ENCODE measurements at places on chromosomes 5 and 9.

DNA sequence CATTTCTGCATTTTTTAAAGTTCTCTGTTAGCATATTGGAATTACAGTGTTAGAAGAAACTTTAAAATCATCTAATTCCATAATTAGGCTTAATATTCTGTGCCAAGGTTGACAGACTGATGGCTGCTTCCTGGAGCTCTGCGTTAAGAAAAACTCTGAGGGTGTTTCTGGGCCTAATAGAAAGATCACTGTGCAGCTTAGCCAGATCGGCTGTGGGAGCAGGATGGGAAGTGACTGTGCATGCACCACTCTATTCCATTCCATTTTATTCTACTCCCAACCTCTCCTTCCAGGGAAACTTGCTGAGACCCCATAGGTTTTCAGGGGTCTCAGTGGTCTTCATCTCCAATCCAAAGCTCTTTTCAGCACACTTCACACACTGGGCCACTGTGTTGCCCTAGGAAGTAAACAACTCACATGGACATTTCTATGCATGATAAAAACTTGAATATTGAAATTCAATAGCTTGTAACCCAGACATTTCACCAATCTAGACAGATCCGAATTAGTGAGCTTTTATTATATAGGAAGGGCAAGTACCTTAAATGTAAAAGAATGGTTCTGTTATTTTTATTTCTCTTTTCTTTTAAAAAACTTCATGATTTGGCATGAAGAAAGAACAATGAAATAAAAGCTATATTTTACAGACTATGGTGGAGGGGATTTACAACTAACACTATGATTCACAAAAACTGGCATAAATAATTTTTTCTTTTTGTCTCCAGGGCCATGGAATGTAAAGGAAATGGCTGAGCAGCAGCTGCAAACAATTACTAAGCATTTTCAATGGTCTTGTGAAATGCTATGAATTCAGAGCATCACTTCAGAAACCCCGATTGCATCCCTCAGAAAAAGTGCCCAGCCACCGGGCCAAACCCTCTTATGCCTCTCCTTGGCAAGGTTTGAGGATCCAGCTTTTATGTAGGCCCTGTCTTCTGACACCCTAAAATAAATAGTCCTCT lies 51.4 kb upstream of the DAB2 start:
- no peak for DNase-seq

- no peak for DNase-seq
These were observed 509.4 kb upstream of the C9orf72 start for GRCh38 chr9:28082671-28083070.

- DNase-seq: no peak
These were observed 532.2 kb upstream of the WWC1 start for GRCh38 chr5:167759057-167759821.

- no peak for DNase-seq
These were observed 125.8 kb downstream of the DTWD2 start for GRCh38 chr5:118862596-118862995.

- peak; percentile 23 for DNase-seq
These were observed 78.3 kb upstream of the TNFSF8 start for GRCh38 chr9:115008536-115009270.

- no peak for DNase-seq
These were observed 104.8 kb upstream of the RAD23B start for GRCh38 chr9:107178293-107178692.

- DNase-seq: no peak
These were observed 24.5 kb upstream of the LAMC3 start for GRCh38 chr9:130984521-130984920.

GRCh38 chr9:131891598-131891997 lies 151.7 kb upstream of the RAPGEF1 start:
- DNase-seq: no peak

- DNase-seq: no peak
These were observed 28.4 kb downstream of the CEL start for GRCh38 chr9:133090187-133090586.

DNA sequence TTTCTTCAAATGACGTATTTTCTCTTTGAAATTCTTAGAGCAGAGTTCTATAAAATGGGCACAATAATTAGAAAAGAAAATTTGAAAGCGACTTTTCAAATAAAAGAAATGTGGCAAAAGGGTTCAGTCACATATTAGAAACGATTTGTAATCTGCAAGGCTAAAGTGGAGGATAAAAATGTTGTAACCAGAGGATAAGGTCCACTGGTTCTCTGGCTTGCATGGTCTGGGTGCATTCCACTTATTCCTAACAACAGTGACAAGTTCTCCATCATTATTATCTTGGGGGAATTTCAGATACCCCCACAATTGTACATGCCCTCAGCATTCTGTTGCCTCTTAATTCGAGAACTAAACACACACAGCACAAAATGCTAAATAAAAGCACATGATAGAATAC lies 91.1 kb downstream of the IQGAP2 start:
- DNase-seq: no peak

GRCh38 chr9:91661451-91661850 lies 237.8 kb upstream of the NFIL3 start:
- no peak for DNase-seq

DNA sequence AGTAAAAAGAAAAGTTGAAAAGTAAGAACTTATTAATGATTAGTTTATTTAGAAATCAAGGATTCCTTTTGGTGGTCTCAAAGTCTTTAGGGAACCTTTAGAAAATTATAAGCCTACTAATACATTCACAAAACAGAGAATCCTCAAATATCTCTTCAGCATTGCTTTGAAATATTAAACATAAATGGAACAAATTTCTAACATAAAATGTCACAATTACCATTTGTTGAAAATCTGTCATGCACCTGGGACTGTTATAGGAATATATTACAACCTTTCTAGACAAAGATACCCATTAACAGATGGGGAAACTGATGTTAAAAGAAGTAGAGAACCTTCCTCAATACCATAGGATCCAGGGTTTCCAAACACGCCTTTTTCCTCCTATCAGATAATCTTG lies 83.2 kb downstream of the LHFPL2 start:
- DNase-seq: no peak

DNA sequence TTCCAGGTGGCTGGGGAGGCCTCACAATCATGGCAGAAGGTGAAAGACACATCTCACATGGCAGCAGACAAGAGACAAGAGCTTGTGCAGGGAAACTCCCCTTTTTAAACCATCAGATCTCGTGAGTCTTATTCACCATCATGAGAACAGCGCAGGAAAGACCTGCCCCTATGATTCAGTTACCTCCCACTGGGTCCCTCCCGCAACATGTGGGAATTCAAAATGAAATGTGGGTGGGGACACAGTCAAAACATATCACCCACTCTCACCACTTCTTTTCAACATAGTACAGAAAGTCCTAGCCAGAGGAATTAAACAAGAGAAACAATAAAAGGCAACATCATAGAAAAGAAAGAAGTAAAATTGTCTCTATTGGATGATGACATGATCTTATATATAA lies 223.4 kb upstream of the SLC24A2 start:
- no peak for DNase-seq

DNA sequence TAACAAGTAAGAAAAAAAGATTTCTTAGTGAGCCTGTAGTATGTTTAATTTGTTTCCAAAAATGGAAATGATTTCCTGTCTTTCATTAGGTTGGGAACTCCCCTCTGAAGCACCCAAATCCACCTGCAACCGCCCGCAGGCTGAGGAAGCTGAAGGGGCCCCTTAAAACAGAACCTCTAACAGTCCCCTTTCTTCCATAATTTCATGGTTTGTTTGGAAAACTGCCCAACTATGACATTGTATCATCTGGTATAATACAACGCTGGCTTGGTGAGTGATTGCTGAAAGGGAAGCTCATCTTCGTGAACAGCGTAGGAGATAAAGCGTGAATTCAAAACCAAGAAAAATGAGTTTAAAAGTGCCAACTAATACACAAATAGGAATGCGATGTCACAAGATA lies 215.5 kb downstream of the FSTL4 start:
- no peak for DNase-seq

DNA sequence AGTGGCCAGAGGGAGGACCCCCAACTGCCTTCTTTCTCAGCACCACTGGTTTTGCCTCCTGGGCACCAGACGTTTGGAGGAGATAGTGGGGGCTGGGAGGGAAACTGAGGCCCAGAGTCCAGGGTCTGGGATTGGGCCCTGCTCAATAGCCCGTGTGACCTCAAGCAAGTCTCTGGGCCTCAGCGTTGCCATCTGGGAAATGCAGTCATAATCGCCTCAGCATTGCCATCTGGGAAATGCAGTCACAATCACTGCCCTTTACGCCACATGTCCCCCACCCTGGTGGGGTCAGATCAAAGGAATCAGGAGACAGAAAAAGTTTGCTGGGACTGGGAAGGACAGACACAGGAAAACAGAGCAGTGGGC lies 1.6 kb downstream of the SH2D3C start:
- no peak for DNase-seq

GRCh38 chr9:136673975-136674785 lies 11.5 kb downstream of the EGFL7 start:
- no peak for DNase-seq

DNA sequence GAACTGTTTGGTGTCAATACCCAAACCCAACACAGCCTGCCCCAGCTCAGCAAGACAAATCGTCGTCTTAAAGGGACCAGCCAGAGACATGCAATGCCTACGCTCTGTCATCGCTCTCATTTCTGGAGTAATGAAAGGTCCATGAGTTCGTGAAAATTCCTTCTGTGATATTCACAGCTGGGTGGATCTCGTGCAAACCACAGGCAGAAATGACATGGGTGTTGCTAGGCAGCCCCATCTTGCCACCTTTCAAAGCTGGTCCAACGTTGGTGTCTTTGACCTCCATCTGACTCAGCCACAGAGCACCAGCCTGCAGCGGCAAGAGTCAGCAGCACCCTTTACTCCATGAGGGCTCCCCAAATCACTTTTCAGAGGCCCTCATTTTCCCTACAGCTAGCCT lies 215.3 kb downstream of the SLIT3 start:
- DNase-seq: no peak

DNA sequence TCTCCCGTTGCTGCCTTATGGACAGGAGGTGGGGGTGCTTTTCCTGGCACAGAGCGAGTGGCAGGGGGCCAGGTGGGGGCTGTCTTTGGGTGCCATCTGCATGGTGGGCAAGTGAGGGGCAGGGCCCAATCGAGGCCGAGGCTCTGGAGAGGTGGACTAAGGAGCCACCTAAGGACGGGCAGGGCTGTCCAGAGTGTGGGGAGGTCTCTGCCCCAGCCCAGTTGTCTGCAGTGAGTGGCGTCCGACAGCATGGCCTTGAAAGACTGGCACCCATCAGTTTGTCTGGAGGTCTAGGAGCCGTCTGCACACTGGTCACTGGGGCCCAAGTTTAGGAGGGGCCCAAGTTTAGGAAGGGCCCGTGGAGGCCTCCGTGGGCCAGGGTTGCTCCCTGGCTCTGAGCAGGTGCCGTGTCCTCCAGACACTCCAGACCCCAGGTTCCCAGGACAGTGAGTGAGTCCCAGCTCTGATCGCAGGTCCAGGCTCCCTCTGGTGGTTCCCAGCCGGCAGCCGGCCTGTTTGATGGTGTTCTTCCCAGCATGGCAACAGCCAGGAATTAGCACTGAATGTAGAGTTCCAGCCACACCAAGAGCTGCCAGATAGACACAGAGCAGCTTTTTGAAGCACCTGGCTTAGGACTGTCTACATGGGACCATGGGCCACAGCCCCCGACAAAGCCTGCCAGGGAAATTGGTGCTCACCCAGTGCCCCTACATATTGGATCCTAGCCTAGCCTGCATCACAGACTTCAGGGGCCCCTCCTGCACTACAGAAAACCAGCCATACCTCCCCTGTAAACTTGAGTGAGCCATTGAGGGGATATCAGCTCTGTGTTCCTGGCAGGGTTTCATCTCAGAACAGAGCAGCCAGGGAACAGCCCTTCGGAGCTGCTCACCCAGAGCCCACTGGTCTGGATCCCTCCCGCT lies 120.9 kb downstream of the WNK2 start:
- no peak for DNase-seq

- no peak for DNase-seq
These were observed 116.3 kb downstream of the CNTLN start for GRCh38 chr9:17251100-17251499.

All from CD4-positive, alpha-beta T cell treated with Interleukin-4 for 4 hours (primary cell).